Neural crest cell (in vitro differentiated cells): ENCODE measurements at places on chromosomes 7 and 10.

- H3K4me3 ChIP-seq, result no peak overlapping the region
- H3K27me3 ChIP-seq, result no peaks in the 10 kb centered on the region
- no peaks in the 10 kb centered on the region for H3K36me3 ChIP-seq
- DNase-seq, result no peak
- H3K27ac ChIP-seq, result no peak overlapping the region
Measured at GRCh38 chr7:47147213-47147631, 434.7 kb downstream of the TNS3 start.

DNA sequence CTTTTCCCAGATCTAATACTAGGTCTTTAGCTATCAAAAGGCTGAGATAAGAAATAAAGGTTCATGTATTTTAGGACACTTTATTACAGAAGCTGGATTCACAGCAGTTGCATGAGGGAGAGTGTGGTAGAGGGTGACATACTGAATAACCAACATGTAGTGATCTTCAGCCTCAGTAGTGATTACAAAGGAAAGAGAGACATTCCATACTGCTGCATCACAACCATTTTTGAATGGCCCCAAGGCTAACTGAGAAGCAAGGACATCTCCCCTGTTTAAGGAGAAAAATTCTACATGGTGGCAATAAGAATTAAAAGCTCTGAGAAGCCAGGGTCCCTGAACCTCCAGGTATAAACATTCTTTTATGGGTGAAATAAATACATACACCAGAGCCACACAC is 35.3 kb downstream of the COG5 start:
- no peak overlapping the region for H3K27ac ChIP-seq
- no peaks in the 10 kb centered on the region for H3K4me1 ChIP-seq
- H3K27me3 ChIP-seq, result no peaks in the 10 kb centered on the region
- no peak overlapping the region for H3K4me3 ChIP-seq

GRCh38 chr7:123655614-123656013 is at the start of gene LMOD2:
LMOD2 (plus strand) TSS chr7:123655866; CDS start chr7:123655964, 98 bp downstream.
- peaks cover 12% of the 10 kb centered on the region for H3K4me1 ChIP-seq
- no peak within 1 kb of the TSS for H3K4me3 ChIP-seq
- H3K27ac ChIP-seq, result peak within 1 kb of the TSS; percentile 37
- no peaks in the 10 kb centered on the region for H3K36me3 ChIP-seq
- no peak for DNase-seq
- no peaks in the 10 kb centered on the region for H3K27me3 ChIP-seq

DNA sequence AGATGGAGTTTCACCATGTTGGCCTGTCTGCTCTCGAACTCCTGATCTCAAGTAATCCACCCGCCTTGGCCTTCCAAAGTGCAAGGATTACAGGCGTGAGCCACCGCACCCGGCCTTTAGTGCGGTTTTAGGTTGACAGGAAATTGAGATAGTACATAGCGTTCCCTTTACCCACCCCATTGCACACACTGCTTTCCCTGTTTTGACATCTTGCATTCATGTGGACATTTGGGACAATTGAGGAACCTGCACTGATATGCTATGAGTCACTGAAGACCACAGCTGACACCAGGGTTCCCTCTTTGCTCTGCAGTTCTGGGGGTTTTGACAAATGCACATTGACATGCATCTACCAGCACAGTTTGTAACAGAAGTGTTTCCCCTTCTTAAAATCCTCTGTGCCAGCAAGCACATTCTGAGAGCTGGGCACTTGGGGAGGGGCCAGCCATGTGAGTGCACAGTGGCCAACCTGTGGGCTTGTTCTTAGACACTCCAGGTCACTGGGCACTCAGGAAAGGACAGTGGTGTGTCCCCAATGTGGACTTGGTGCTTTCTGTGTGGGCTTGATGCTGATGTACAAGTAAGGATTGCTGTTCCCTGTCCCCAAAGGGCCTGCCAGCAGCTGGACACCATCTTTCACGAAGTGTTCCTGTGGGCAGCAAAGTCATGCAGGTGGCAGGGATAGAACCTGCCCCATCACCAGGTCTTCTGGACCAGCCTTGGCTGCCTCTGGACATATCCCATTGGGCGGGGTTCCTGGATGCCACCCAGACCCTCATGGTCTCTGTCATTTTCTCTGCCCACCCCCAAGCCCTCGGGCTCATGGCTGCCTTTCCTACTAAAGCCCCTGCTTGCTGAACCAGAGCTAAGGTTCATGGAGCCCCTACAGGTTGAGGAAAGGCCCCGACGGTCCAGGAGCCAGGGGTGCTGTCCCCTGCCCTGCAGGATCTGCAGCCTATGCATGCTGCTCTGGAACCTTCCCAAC is 579.8 kb downstream of the GLRX3 start:
- peaks cover 15% of the 10 kb centered on the region for H3K27me3 ChIP-seq
- no peak overlapping the region for H3K4me3 ChIP-seq
- DNase-seq, result no peak
- H3K4me1 ChIP-seq, result no peaks in the 10 kb centered on the region
- no peaks in the 10 kb centered on the region for H3K36me3 ChIP-seq

GRCh38 chr7:105839266-105839665 is 37.1 kb downstream of the ATXN7L1 start:
- H3K4me3 ChIP-seq, result peak overlapping the region; percentile 4
- H3K4me1 ChIP-seq, result peaks cover 38% of the 10 kb centered on the region
- peaks cover 2% of the 10 kb centered on the region for H3K36me3 ChIP-seq
- no peaks in the 10 kb centered on the region for H3K27me3 ChIP-seq
- DNase-seq, result no peak

GRCh38 chr10:64996886-64997285 is 1475.7 kb downstream of the REEP3 start:
- no peak overlapping the region for H3K4me3 ChIP-seq
- DNase-seq, result no peak
- no peaks in the 10 kb centered on the region for H3K4me1 ChIP-seq
- no peak overlapping the region for H3K27ac ChIP-seq
- no peaks in the 10 kb centered on the region for H3K27me3 ChIP-seq
- no peaks in the 10 kb centered on the region for H3K36me3 ChIP-seq

GRCh38 chr10:1034758-1035157 is 9.1 kb upstream of the IDI2 start:
- no peak for DNase-seq
- peaks cover 24% of the 10 kb centered on the region for H3K4me1 ChIP-seq
- H3K27ac ChIP-seq, result peak overlapping the region; percentile 86
- H3K27me3 ChIP-seq, result no peaks in the 10 kb centered on the region
- H3K4me3 ChIP-seq, result no peak overlapping the region

- DNase-seq, result no peak
- H3K27ac ChIP-seq, result no peak overlapping the region
- no peaks in the 10 kb centered on the region for H3K36me3 ChIP-seq
- H3K4me1 ChIP-seq, result no peaks in the 10 kb centered on the region
Measured at GRCh38 chr10:77334501-77334900, 303.1 kb downstream of the KCNMA1 start.

GRCh38 chr7:82690929-82691328 is 247.4 kb upstream of the CACNA2D1 start:
- no peak for DNase-seq
- H3K27me3 ChIP-seq, result no peaks in the 10 kb centered on the region
- no peak overlapping the region for H3K4me3 ChIP-seq

- peak; percentile 69 for DNase-seq
- no peaks in the 10 kb centered on the region for H3K27me3 ChIP-seq
- peaks cover 2% of the 10 kb centered on the region for H3K36me3 ChIP-seq
- peaks cover 29% of the 10 kb centered on the region for H3K4me1 ChIP-seq
- peak overlapping the region; percentile 44 for H3K27ac ChIP-seq
- peak overlapping the region; percentile 86 for H3K4me3 ChIP-seq
Measured at GRCh38 chr10:75294866-75295701, 59.3 kb upstream of the COMTD1 start.

GRCh38 chr7:49766966-49767365 is 6.5 kb upstream of the VWC2 start:
- no peaks in the 10 kb centered on the region for H3K4me1 ChIP-seq
- H3K27me3 ChIP-seq, result peaks cover 63% of the 10 kb centered on the region
- no peak overlapping the region for H3K4me3 ChIP-seq
- no peaks in the 10 kb centered on the region for H3K36me3 ChIP-seq
- H3K27ac ChIP-seq, result no peak overlapping the region

DNA sequence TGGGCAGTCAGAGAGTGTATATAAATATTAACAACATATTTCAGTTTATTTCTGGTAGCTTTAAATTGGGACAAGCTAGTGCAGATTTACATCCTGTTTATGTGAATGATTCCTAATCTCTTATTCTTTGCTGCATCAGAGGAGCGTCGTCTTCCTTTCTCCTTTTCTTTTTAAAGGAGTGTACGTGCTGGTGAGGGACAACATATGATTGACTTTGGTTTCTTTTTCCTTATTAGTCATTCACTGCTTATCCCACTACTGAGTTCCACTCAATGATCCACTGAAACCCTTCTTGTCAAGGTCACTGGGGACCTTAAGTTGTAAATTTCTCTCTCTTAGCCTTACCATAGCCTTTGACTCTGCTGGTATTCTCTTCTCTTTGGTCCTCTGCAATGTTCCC is 116.3 kb downstream of the EXOC4 start:
- no peak overlapping the region for H3K27ac ChIP-seq
- H3K27me3 ChIP-seq, result no peaks in the 10 kb centered on the region
- H3K4me3 ChIP-seq, result no peak overlapping the region
- no peak for DNase-seq
- H3K4me1 ChIP-seq, result peaks cover 11% of the 10 kb centered on the region

DNA sequence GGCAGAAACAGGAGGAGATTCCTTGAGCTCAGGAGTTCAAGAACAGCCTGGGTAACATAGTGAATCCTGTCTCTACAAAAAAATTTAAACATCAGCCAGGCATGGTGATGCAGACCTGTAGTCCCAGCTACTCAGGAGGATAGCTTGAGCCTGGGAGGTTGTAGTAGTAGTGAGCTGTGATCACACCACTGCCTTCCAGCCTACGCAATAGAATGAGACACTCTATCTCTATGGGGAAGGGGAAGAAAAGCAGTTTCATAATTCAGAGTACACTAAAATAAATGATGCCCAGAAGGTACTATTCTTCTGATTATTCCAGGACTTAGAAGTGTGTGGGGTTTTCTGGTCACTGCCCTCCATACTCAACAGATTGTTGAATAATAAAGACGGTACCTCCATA is 177.3 kb downstream of the KMT2E start:
- no peak overlapping the region for H3K4me3 ChIP-seq
- H3K27ac ChIP-seq, result no peak overlapping the region
- no peak for DNase-seq
- peaks cover 5% of the 10 kb centered on the region for H3K36me3 ChIP-seq

DNA sequence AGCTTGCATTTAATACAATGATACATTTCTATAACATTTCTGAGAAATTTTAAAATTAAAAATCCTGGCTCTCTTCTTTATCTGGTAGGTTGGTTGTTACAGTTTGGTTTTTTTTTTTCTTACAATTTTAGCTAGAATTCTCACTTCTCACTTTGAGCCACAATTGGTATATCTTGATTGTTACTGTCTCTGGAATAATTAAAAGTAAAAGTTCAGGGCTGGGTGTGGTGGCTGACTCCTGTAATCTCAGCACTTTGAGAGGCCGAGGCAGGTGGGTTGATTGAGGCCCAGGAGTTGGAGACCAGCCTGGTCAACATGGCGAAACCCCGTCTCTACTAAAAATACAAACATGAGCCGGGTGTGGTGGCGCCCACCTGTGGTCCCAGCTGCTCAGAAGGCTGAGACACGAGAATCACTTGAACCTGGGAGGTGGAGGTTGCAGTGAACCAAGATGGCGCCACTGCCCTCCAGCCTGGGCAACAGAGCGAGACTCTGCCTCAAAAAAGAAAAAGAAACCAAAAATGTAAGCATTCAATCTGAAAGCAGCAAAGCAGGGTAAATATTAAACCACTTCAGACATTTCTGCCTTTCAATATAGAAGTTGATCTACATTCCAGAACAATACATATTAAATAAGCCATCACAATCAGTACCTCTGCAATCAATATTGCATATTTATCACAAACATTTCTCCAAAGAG is 88.6 kb upstream of the PFKP start:
- peaks cover 10% of the 10 kb centered on the region for H3K4me1 ChIP-seq
- H3K27ac ChIP-seq, result no peak overlapping the region
- H3K27me3 ChIP-seq, result no peaks in the 10 kb centered on the region
- no peaks in the 10 kb centered on the region for H3K36me3 ChIP-seq

- H3K27ac ChIP-seq, result no peak overlapping the region
- DNase-seq, result no peak
- H3K4me3 ChIP-seq, result no peak overlapping the region
- H3K36me3 ChIP-seq, result no peaks in the 10 kb centered on the region
- no peaks in the 10 kb centered on the region for H3K4me1 ChIP-seq
- peaks cover 8% of the 10 kb centered on the region for H3K27me3 ChIP-seq
Measured at GRCh38 chr7:100957832-100958421, 8.6 kb downstream of the MUC3A start.

- H3K27me3 ChIP-seq, result no peaks in the 10 kb centered on the region
- H3K4me3 ChIP-seq, result no peak overlapping the region
- no peak overlapping the region for H3K27ac ChIP-seq
- no peaks in the 10 kb centered on the region for H3K4me1 ChIP-seq
- peaks cover 53% of the 10 kb centered on the region for H3K36me3 ChIP-seq
Measured at GRCh38 chr7:74708569-74709275, 51.2 kb downstream of the GTF2I start.

- no peak for DNase-seq
- H3K4me1 ChIP-seq, result peaks cover 8% of the 10 kb centered on the region
- no peak overlapping the region for H3K27ac ChIP-seq
- H3K4me3 ChIP-seq, result no peak overlapping the region
- no peaks in the 10 kb centered on the region for H3K27me3 ChIP-seq
Measured at GRCh38 chr10:31908157-31908556, 20.5 kb downstream of the ARHGAP12 start.

- no peaks in the 10 kb centered on the region for H3K27me3 ChIP-seq
- H3K36me3 ChIP-seq, result peaks cover 2% of the 10 kb centered on the region
- no peak for DNase-seq
- no peak overlapping the region for H3K4me3 ChIP-seq
- H3K4me1 ChIP-seq, result peaks cover 5% of the 10 kb centered on the region
Measured at GRCh38 chr7:142864980-142865747, 10.3 kb downstream of the EPHB6 start.

- no peak for DNase-seq
- H3K27me3 ChIP-seq, result no peaks in the 10 kb centered on the region
Measured at GRCh38 chr10:18005781-18006456, 54.2 kb downstream of the SLC39A12 start.
